ACHN (cell line): ENCODE measurements at places on chromosomes 5 and 9.
A peak's percentile ranks its signal among the peaks of the same experiment; 100 is the strongest.

DNA sequence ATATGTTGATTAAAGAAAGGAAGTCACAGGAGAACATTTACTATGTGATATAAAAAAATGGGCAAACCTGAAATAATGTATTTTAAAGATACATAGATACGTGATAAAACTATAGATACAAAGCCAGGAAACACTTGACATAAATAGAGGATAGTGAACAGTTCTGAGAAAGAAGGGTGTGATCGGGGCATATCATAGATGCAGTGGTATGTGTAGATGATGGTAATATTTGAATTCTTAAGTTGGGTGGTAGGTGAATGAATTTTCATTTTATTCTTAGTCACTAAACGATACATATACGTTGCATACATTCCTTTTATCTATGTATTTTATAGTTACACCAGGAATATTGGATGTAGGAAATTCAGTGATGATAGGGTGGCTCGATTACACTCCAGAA lies 138.7 kb upstream of the ARRDC3 start:
- no peak for DNase-seq

- no peak for DNase-seq
These were observed 72.7 kb upstream of the ORM1 start for GRCh38 chr9:114250235-114250568.

DNA sequence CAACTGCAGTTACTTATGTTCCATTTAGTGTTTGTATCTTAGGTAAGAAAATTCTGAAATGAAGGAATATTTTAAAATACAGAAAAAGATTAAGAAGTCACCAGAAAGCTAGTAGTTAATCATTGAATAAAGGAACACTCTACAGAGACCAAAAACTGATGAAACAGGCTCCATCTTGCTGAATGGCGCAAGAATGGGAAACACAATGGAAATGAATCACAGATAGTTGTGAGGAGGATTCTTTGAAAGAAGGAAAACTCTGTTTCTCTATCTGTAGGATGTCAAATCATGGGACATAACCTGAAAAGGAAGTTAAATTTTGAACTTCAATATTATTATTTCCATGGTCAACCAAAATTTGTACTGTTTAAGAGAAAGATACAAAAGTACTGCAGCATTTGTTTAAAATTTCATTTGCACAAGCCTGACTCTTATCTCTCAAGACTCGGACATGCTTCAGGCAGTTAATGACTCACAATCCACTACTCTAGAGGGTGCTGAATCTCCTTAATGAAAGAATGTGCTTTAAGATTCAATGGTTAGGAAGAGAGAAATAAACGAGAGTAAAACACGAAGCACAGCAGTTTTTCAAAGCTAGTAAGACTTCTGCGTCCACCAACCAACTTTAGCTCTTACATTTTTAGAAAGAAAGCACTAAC lies 1064.4 kb upstream of the DMAC1 start:
- peak; percentile 77 for DNase-seq

GRCh38 chr5:127994087-127994660 lies 89.4 kb upstream of the SLC12A2 start:
- no peak for DNase-seq

DNA sequence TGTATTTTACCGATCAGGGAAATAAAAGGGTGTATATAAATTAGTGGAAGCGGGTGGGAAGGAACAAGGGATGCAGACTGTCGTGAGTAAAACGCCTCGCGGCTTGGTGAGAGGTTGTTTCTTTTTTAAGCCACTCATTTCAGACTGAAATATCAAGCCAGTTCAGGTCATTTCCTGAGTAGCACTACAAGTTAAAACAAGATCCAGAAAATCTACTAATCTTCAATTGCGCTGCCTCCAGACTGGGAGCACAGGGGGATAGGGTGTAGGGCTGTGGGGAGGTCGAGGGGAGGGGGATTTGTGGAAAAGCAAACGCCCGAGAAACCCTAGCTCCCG lies 140.8 kb downstream of the TSSK1B start:
- peak; percentile 38 for DNase-seq

GRCh38 chr5:109688630-109688969 lies 1.1 kb upstream of the MAN2A1 start:
- DNase-seq: peak; percentile 66

DNA sequence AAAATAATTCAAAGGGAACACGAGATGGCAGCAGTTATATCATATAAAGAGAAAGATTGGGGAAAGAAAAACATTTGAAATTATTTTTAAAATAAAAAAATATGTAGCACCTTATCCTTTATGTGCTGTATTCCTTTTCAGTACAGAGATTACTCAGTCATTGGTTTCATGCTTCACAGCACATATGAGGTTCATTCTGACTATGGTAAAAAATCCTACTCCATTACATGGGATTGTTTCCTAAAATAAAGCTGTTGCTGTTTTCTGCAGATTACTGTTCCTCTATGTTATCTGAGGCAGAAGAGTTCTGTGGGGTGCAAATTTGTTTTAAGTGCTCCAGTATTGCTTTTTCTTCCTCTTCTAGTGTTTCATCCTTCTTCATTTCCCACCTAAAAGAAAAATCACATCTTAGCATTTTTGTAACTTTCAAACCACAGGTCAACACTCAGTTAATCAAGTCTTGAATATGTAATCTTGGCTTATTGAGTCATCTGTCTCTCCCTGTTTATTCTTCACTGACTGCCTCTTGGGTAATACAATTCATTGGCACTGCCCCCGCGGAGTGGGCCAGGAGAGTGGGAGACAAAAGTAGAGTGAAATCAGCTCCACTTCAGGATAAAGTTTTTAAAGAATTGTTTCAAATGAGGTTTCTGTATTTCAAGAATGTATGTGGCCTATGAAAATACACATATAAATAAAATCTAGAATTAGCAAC lies 412.5 kb upstream of the POU5F2 start:
- peak; percentile 31 for DNase-seq

DNA sequence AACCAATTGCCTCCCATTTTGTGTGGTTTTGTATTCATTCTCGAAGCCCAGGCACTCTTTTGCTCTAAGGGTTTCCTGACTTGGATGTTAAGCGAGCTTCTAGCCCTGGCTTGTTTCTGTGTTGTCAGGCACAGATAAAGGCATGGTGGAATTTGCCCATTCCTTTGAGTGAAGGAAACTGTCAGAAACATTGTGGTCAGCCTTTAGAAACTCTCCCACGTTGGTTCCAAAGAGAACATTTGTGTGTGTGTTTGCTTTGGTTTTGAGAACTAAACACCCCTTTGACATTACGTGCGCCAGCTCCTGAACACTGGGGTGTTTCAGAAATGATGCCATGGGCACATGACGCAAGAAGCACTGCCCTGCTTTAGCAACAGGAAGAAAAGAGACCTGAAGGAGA lies 320.9 kb downstream of the NTRK2 start:
- no peak for DNase-seq

DNA sequence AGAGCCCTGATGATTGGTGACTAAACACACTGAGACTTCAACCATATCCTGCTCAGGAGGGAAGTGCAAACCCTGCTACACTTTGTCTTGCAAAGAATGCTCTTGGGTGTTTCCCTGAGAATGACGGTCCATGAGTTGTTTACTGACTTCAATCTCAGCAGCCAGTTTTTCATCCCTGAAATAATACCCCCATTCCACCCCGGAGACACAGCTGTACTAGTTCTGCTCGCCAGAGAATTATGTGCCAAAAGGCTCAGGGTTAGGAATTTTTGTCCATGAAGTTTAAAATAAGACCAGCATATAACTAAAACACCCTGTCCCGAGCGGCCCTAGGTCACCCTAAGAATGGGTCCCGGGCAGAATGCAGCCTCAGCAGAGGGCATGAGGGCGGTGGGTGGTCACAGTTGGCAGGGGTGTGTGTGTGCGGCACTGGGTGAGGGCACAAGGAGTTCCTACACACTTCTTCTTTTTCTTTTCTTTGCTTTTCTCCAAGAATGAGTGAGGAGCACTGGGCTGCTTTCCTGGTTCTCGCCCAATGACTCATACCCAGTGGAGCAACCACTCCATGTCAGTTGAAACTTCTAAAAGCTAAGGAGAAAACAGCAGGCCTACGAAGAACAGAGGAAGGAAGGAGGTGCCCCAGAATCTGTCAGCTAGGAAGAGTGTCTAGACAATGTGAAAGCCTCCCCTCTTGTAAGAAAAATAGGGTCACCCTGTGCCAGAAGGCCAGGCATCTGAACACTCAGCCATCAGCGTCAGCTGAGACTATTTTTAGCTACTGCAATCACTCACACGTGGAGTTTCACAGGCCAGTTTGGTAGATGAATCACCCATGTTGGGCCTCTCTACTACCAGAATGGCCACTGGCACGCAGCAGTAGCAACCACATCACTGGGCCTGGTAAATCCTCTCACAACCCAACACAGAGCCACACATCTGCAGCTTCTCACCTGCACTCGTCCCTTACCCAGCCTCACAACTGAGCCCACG lies 105.9 kb downstream of the DPYSL3 start:
- peak; percentile 86 for DNase-seq

DNA sequence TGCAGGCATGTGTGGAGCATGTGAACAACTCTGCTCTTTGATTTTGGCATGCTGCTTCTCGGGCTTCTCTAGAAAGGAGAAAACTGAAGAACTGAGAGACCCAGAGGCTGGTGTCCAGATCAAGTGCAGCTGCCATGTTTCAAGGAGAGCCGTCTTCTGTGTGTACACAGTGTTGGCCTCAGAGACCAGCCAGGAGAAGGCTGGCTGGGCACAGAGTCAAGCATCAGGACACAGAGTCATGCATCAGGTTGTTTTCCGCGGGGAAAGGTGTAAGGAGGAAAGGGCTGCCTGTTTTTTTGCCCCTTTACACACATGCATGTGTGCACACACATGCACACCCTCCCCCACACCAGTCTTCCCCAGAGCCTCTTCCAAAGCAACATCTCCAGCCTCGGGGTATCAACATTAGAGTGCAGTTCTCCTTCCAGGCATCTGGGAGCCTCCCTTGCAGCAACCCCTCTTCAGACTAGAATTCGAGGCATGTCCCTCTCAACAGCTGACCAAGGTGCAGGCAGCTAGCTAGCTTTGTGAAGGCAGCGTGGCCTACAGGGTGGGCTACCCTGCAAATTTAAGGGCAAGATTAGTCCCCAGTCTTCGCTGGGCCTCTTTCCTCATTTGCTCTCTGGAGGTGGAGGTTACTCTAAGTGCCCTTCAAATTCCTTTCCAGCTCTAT lies 180.9 kb downstream of the AOPEP start:
- DNase-seq: no peak
